Effector memory CD8-positive, alpha-beta T cell (primary cell): ENCODE measurements at places on chromosomes 2 and 18.

DNA sequence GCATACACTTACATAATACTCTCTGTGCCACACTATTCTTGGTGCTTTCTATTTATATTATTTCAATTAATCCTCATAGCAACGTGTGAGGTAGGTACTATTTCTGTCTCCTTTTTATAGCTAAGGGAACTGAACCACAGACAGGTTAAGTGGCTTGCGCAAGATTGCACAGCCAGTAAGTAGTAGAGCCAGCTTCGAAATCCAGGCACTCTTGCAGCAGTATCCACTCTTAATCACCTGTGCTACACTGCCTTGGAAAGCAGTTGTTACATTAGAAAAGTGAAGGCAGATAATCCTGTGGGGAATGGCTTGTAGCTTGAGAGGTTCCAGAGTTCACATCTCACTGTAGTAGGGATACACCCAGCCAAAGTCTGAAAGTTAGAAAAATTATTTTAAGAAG is 198.3 kb downstream of the LDLRAD4 start:
- DNase-seq, result no peak

GRCh38 chr2:45675263-45675812 is 23.9 kb downstream of the PRKCE start:
- no peak for DNase-seq

DNA sequence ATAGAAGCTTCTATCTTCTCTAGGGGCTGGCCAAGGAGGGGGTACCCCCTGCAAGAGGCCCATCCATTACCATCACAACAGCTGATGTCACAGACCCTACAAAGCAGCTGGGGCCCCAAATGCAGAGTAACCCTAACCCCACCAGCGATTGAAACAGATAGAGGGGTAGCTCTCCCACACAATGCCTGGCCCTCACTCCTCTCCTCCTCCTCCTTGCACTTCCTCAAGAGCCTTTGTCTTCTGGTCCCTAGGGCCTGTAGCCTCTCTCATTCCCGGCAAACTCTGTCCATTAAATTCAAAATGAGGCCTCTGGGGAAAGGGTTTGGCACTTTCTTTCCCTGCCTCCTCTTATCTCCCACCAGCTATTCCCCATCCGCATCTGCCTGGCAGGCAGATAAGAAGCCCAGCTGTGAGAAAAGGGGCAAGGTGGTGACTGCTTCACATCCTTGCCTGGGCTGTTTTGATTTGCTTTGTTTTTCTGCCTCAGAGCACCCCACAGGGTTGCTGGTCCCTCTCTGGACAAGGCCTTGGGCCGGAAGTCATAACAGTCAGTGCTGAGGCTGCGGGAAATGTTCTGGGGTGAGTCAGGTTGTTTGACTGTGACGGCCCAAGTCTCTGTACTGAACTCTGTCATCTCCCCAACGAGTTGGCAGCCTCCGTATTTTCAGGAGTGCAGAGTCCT is 26.1 kb upstream of the CYP26B1 start:
- no peak for DNase-seq

DNA sequence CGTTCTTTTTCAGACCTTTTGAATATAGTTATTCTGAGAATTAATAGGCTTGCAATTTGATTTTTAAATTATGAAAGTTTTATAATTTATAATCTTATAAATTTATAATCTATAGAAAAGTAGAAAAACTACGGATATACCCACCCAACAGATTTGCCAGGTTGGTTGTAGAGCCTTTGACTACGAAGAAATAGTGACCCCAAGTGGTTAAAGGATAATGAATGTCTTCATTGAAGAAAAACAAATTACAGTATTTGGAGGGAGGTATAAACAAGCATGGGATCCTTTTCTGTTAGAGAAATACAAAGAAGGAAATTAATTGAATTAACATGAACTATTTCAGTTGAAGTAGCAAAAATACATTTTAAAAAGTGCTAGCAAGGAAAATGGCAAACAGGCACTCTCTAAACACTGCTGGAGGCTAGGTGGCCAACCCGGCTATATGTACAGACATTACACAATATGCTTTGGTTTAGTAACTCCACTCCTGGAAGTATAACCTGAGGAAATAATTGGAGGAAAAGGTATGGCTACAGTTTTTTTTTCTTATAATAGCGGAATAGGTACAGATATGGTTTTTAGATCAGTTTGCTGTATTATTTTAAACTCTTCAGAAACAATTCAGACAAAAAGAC is 110.9 kb downstream of the MIB1 start:
- DNase-seq, result no peak

DNA sequence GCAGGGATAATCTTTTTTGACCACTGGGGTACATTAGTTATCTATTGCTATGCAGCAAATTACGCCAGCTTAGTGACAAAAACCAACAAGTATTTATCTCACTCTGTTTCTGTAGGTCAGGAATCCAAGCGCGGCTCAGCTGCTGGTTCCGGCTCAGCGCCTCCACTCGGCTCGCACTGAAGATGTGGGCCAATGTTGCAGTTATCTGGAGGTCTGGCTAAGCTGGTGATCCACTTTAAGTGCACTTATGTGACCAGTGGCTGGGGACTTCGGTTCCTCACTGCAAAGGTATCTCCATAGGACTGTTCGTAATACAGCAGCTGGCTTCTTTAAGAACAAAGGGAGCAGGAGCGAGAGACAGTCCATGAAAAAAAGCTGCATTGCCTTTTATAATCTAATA is 591.9 kb downstream of the TMEM182 start:
- no peak for DNase-seq
